ENCODE measurements at places on chromosomes 6 and 20.

GRCh38 chr6:144469144-144469575 lies 184.0 kb downstream of the UTRN start:
- no peak for DNase-seq

DNA sequence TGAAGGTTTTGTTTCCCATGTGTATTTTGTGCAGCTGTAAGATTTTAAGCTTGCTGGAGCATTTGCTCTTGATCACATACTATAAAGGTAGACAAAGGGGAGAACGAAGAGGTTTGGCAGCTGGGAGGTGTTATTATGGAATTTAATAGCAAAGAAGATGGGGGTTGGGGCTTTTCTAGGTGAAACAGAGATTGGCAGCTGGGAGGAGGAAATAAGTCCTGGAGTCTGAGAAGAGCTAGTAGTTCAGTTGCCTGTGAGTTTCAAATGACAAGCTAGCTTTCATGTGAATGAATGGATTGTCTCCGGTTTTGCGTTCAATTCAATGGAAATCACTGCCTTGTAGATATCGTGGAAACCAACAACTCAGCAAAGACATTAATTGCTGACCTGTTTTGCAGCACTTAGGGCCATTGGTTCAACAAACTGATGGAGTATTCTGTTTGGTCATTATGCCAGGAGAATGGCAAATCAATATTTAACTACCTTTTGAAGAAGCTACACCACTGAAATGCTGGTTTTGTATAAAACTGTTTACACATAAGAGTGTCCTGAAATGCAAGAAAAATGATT lies 38.1 kb upstream of the FLRT3 start:
- DNase-seq: no peak

- DNase-seq: no peak
Measured at GRCh38 chr20:9200620-9201019, 131.7 kb downstream of the PLCB4 start.

DNA sequence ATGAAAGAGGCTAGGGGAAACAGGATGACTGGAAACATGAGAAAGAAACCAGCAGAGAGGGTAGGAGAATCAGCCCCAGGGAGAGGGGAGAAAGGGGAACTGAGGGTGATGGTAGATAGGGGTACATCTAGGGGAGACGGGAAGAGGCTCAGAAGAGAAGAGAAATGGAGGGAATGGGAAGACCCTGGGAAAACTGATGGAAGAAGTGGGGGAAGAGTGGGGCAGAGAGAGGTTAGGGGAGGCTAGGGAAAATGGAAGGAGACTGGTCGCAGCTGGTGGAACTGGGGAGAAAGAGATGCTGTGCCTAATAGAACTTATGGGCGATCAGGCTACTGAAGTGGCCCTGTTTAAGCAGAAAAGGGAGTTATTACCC lies 548 bp downstream of the PROCR start:
- DNase-seq: no peak

GRCh38 chr6:28282926-28283325 lies 1.6 kb downstream of the PGBD1 start:
- no peak for DNase-seq

DNA sequence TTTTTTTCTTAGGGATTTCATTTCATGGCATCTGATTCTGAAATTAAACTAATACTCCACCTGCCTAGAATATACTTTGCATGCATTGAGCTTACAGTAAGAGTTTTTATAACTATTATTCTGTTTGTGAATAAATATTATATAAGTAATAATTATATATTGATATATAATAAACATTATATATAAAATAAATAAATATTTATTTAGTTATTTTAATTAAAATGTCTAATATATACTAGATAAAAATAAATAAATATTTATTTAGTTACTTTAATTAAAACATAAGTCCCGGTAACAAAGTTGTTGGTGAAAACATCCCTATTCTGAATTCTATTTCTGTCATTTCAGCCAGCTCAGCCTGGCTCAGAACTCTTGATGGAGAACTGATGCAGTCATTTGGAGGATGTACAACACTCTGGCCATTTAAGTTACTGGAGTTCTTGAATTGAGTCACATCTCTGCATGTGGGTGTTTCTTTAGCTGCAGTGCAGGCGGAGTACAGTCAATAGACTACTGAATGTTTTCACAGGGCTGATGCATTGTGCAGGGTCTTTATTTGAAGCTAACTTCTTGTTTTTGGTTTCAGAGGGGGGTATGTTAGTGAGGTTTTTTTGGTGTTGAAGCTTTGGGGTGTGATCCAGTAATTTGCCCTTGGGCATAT lies 508.9 kb upstream of the ADGRB3 start:
- no peak for DNase-seq

- no peak for DNase-seq
Measured at GRCh38 chr6:57019434-57019833, 27.1 kb upstream of the KIAA1586 start.

Measured in activated CD8-positive, alpha-beta memory T cell treated with anti-CD3 and anti-CD28 coated beads for 24 hours (primary cell).